ENCODE measurements at places on chromosomes 4 and X.

DNA sequence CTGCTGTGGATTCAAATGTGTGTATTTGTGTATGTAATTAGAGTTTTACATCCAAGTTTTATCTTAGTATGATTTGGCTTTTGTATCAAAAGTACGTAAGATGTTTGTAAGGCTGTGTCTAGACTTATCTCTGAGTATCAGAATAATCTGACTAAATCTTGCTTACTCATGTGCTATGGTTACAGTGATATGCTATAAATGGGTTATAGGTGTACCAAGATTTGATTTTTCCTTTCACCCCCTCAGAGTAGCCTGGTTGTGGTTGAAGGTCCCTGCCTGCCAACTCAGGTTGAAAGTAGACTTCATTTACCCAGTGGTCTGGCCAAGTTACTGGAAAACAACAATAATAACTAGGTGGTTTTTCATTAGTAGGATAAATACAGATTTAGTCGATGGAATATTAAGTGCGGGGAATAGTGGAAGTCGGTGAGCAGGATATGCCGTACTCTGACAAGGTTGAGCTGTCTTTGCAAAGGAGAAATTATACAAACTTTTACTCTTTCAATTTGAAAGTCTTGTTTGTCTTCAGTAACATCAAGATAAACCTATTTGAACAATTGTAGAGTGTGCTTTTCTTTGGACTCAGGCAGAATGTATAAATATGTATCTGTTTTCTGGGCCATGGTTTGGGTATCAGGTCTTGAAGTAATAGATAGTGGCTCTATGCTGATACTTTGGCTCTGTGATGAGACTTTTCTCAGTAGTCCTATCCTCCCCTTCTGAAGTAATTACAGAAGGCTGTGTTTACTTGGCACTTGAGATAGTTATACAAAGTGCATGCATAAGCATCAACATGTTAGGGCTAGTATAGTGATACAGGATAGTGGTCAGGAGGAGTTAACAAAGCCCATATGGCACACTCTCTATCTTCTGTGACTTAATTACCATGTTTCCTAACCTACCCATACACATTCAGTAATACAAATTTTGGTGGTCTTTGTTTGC is 23.7 kb downstream of the BMP2K start:
- DNase-seq: no peak

- DNase-seq: no peak
These were observed 14.9 kb upstream of the DCAF8L1 start for GRCh38 chrX:27996132-27996531.

- DNase-seq: no peak
These were observed 52.5 kb upstream of the ZNF518B start for GRCh38 chr4:10509733-10510132.

- no peak for DNase-seq
These were observed 183.8 kb upstream of the VCX3A start for GRCh38 chrX:6718766-6719165.

DNA sequence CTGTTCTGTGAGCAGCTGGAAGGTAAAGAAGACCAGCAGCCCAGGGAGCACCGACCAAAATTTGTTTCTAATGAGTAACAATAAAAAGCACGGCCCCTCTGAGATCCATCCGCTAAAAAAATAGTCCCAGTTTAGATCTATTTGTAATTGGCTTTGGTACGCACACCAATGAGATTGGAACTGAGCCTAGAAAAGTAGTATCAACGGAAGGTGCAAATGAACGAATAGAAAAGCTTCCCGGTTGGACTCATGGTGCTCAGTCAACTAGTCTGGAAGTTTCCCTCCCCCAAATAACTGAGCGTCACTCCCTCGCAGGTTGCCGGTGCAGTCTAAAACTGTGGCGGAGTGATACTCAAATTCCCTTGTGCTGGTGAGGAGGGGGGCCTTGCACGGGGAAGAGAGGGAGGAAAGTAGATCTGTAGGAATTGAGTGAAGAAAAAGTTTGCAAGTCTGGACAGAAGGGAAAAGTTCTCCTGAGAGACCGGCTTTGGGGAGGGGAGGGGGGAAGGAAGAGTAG is at the start of gene COL4A5:
Gene COL4A5, plus strand, starts transcription at position 413 of the 517 bp plus-strand sequence. CDS start 288 bp downstream, outside the sequence.
- peak; percentile 22 for DNase-seq

GRCh38 chr4:88965053-88965452 is 91.9 kb downstream of the FAM13A start:
- DNase-seq: no peak

DNA sequence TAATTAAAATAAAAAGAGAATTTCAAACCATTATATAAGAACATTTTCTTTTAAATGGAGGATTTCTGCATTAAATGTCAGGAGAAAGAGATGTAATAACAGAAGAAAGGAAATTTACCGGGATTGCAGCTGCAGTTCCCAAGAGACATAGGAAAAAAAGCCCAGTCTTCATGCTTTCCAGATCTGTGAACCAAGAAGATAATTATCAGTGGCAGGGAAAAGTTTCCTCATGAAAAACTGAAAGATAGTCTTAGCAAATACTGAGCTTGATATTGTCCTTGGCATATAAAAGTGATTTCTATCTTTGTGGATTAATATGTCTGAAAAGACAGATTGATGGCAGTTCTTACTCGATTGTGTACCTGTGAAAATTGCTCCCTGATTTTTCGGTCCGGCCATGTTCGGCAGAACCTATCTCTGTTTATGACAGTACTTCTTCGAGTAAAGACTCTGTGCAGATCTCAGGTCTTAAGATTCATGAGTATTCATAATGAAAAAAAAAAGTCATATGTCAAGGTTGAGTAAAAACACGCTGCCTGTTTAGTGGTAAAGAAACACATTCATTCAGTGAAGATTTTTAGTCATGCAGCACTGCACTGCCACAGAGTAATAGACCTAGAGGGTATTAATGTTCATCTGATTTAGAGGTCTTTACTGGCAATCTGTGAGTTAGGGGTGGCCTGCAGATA is 29.6 kb downstream of the SPARCL1 start:
- no peak for DNase-seq

DNA sequence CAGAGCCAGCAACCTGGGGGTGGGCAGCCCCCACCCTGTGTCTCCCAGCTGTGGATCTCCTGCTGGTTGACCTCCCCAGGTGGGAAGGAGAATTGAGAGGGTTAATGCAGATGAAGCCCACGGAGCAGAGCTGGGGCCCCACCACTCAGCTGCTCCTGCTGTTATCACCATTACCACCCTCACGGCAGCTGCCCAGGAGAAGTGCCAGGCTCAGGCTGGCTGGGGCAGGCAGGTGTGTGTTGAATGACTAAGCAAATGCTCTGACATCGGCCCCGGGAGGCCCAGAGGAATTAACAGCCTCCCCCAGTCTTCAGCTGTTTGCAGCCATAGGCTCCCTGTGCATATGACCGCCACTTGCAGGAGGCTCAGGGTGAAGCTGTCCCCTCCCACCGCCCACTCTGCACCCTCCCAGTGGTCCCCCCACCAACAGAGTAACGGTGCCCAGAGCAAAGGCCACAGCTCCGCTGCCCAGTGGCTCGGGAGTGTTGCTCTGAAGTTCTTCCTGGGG is 133.8 kb downstream of the CPZ start:
- DNase-seq: no peak

DNA sequence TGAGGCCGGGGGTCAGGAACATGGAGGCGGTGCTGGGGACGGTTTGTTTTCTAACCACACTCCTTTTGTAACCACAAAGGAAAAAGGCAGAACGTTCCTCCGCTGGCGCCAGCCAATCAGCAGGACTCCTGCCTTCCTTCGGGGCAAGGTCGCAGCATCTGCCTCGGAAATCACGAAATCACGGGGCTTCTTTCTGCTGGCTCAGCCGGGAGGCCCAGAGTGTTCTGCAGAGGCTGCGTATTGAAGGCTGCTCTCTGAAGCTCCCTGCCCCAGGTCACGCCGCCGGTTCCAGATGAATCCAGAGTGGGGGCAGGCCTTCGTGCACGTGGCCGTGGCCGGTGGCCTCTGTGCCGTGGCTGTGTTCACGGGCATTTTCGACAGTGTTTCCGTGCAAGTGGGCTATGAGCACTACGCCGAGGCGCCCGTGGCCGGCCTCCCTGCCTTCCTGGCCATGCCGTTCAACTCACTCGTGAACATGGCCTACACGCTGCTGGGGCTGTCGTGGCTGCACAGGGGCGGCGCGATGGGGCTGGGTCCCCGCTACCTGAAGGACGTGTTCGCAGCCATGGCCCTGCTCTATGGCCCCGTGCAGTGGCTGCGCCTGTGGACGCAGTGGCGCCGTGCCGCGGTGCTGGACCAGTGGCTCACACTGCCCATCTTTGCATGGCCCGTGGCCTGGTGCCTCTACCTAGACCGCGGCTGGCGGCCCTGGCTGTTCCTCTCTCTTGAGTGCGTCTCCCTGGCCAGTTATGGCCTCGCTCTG is 9.4 kb downstream of the TMEM187 start:
- no peak for DNase-seq

GRCh38 chrX:6738518-6739470 is 203.9 kb upstream of the VCX3A start:
- no peak for DNase-seq

- no peak for DNase-seq
These were observed 22.8 kb upstream of the CYBB start for GRCh38 chrX:37757082-37757481.

DNA sequence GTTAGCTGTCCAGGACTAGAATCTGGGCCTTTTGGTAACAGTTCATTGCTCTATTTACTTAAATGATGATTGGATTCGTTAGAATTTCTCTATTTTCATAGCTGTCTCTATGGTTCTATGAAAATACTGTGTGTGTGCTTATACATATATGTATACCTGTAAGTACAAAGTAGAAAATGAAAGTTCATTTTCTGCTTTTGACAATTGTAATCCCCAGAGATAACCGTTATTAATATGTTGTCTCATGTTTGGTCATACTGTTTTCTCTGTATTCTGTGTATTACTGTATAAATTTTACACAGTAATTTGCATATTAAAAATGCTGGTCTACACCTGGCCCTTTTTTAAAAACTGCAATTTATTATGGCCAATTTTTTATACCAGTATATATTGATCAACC is 55.4 kb downstream of the CLCN3 start:
- no peak for DNase-seq

DNA sequence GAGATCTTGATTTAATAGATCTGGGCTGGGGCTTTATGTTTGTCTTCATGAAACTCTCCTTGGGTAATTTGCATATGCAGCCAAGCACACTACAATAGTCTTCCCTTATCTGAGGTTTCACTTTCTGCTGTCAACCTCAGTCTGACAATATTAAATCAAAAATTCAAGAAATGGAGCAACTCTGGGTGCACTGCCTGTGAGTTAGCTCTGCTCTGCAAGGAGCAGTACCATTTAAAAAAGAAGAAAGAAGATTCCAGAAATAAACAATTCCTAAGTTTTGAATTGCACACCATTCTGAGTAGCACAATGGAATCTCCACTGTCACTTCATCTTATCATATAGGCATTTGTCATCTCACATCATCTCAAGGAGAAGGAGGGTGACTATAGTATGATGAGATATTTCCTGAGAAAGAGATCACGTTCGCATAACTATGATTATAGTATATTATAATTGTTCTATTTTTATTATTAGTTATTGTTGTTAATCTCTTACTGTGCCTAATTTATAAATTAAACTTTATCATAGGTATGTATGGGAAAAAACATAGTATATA is 9.4 kb downstream of the FNIP2 start:
- DNase-seq: no peak

- DNase-seq: no peak
These were observed 357.7 kb upstream of the BOD1L1 start for GRCh38 chr4:13984991-13985800.

- no peak for DNase-seq
These were observed 321.2 kb upstream of the F9 start for GRCh38 chrX:139209342-139209741.

- no peak for DNase-seq
These were observed 27.7 kb upstream of the TEC start for GRCh38 chr4:48297256-48297846.

DNA sequence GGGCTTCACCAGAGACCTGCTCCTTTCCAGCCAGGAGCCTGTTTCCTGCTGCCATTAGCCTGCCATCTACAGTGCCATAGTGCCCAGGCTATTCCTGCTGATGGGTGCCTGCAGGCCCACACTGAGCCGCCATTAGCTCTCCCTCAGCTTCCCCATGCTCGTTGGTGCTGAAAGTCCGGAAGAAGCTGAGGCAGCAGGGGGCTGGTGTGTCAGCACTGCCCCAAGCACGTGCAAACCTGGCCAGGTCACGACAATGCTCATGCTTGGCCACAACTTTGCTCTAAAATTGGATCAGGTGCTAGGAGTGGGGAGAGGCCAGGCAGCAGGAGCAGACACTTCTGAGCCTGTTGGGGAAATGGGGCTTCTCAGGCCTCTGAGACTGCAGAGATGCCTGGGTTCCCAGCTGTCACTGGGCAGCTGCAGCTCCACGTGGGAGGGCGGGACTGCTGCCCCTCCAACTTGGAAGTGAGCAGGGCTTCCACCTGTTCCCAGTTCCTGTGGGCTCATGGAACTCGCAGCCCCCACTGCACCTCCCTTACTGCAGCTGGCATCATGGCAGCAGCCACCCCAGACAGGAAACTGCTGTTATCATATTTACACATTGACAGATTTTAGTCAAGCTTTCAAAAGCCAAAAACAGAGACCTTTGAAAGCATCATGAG is 913.9 kb downstream of the FSTL5 start:
- no peak for DNase-seq

GRCh38 chr4:33930497-33930896 is 2313.8 kb downstream of the ARAP2 start:
- no peak for DNase-seq

DNA sequence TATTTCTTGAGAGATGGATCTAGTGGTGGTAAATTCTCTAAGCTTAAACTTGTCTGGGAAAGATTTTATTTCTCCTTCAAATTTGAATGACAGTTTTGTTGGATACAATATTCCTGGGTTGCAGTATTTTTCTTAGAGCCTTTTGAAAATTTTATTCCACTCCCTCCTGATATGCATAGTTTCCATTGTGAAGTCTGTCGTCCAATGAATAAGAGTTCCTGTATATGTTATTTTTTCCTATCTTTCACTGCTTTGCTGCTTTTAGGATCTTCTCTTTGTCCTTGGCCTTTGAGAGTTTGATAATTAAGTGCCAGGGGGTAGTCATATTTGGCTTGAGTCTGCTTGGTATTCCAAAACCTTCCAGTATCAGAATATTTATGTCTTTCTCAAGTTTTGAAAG is 1156.4 kb upstream of the AGA start:
- no peak for DNase-seq

GRCh38 chr4:85488416-85488815 is 13.5 kb downstream of the ARHGAP24 start:
- DNase-seq: no peak
